ENCODE measurements at places on chromosomes 12 and 14. TPM values are rescaled to one million over a fixed set of nuclear protein-coding genes. Genes with fewer than 3 reads are reported as not detected.
A peak's percentile ranks its signal among the peaks of the same experiment; 100 is the strongest.

MYF6 gene
- not detected for polyA plus RNA-seq

FBLN5 gene
- polyA plus RNA-seq: 64.7 TPM

SERPINA1 gene
- 662 TPM for polyA plus RNA-seq

GPRC5D gene
- polyA plus RNA-seq: 0.30 TPM

CAPZA3 gene
- polyA plus RNA-seq: not detected

ANKRD33 gene
- 0.50 TPM for polyA plus RNA-seq

CLEC6A gene
- 2.0 TPM for polyA plus RNA-seq

SERPINA12 gene
- not detected for polyA plus RNA-seq

ZDHHC22 gene
- 0.02 TPM for polyA plus RNA-seq

TSPAN19 gene
- 21.5 TPM for polyA plus RNA-seq

MAGOHB gene
- 19.3 TPM for polyA plus RNA-seq

DNA sequence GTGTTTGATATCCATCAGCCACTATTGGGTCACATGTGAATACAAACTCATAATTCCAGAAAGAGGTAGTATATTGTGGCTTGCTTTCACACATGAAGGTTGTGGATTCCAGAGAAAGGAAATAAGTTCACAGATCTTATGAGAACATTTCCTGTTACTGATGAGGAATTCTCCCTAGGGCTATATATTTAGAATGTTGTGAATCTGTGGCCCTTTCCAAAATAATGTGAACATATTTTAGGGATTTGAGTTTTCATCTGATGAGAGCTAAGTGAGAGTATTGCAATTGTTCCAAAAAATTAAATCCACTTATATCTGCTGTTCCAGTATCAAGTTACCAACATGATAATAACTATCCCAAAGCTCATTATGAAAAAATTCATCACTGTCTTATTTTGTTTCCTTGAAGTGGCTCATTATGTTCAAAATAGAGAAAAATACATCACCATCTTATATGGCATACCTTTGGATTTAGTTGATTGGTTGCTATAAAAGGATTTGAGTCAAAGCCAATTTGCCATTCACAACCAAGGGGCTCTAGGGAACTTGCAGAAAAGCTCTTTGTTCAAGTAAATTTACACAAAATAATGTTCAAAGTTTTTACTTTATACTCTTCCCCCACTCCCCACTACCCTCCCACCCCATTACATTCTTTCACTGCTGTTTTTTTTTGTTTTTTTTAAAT lies 76.3 kb downstream of the MYRFL start:
- H3K36me3 ChIP-seq: no peaks in the 10 kb centered on the region
- DNase-seq: no peak
- peaks cover 12% of the 10 kb centered on the region for H3K4me1 ChIP-seq
- H3K4me3 ChIP-seq: no peak overlapping the region

DNA sequence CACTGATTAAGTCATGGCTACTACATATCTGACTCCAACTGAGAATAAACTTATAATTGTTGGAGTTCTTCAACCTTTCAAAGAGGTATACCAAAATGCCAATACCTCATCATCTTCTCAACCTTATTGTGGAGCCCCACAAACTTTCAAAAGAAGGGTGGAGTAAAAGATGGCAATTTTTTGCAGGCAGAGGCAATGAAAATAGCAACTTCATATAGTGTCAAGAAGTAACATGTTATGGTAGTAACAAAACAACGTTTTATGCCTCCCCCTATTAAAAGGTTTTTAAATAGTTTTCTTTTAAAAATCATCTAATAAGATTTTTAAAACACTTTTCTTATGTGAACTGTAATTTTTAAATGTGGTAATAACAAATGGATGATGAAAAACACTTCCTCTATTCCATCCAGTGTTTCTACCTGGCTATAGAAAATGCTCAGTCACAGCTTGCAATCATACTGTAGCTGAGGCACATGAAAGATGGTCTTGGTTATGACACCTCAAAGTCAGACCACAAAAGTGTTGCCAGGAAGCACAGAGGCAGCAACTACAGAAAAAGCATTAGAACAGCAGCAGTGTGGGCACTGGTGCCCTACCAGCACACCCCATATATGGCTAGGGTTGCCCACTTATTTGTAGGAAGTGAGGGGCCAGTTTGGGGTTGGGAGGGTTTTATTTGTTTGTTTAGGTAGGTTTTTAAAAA lies 7.0 kb downstream of the PPP1R12A start:
- no peak for DNase-seq
- H3K27me3 ChIP-seq: no peaks in the 10 kb centered on the region
- no peaks in the 10 kb centered on the region for H3K36me3 ChIP-seq
- no peak overlapping the region for H3K4me3 ChIP-seq
- no peak overlapping the region for H3K27ac ChIP-seq

DNA sequence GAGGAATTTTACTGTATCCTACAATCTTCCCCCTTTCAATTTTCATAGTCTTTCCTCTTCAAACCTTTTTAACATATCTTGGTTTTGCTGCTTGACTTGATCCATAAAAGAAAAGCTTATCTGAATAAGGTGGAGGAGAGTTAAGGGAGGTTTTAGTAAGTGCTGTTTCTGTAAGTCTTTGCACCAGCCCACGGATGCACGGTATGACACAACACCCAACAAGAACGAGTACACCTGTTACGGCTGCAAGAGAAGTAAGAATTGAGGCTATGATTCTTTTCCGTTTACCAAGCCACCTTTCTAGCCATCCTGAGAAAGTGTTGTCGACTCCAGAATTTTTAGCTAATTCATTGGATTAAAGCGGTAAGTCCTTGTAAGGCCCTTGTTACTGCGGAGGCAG lies 26.1 kb upstream of the CPNE8 start:
- no peaks in the 10 kb centered on the region for H3K27me3 ChIP-seq
- no peak for DNase-seq
- H3K4me3 ChIP-seq: no peak overlapping the region

DNA sequence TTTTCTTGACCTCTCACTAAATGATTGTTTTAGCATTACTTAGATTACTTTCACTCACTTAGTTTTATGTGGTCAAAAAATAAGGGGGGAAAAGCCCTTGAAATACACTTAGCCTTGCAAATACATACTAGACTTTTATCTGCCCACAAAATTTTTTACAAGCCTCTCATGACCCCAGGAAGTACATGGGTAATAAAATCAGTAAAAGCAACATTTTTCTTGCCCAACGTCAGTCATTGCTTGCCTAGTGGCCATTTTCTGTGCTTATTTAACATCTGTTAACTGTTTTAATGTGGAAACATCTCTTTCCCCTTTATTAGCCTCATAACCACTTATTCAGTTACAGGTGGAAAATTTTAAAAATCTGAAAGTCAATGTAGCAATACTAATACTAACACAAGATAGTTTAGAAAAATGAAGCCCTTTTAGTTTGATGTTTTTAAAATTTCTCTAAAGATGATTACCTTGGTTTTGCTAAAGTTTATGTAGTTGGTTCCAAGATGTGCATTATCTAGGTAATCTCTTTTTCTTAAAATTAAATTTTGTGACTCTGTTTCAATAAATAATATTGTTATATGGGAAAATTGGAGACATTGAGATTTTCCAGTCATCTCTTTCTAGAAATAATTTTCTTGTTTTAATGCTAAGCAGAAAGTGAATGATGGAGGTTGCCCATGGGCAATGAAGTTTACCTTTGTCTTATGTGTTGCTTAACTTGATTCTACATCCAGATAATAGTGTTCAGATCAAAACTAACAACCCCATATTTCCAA lies 175.5 kb downstream of the TMTC2 start:
- H3K36me3 ChIP-seq: no peaks in the 10 kb centered on the region
- H3K4me3 ChIP-seq: no peak overlapping the region
- no peaks in the 10 kb centered on the region for H3K27me3 ChIP-seq
- no peak for DNase-seq
- H3K27ac ChIP-seq: no peak overlapping the region

- no peaks in the 10 kb centered on the region for H3K27me3 ChIP-seq
- no peak for DNase-seq
- H3K27ac ChIP-seq: no peak overlapping the region
- no peaks in the 10 kb centered on the region for H3K36me3 ChIP-seq
- no peak overlapping the region for H3K4me3 ChIP-seq
Observed at GRCh38 chr12:98228683-98229539, 286.5 kb upstream of the TMPO start.

DNA sequence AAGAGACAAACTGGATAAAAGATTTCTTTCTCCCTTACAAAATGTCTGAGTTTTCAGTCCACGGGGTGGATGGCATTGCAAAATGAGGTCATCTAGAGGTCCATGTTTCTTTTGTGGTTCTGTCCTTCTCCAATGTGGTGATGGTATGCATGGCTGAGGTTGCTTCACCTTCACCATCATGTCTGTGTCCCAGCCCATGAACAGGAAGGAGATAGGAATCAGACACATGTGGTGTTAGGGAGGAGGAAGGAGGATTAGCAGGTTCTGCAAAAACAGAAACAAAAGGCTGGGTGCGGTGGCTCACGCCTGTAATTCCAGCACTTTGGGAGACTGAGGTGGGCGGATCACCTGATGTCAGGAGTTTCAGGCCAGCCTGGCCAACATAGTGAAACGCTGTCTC lies 11.0 kb upstream of the AEBP2 start:
- DNase-seq: no peak
- no peak overlapping the region for H3K27ac ChIP-seq
- no peaks in the 10 kb centered on the region for H3K36me3 ChIP-seq
- H3K4me3 ChIP-seq: no peak overlapping the region

GRCh38 chr12:45666396-45666795 lies 63.1 kb upstream of the ARID2 start:
- H3K27ac ChIP-seq: no peak overlapping the region
- no peaks in the 10 kb centered on the region for H3K27me3 ChIP-seq
- no peak for DNase-seq
- H3K4me3 ChIP-seq: no peak overlapping the region
- no peaks in the 10 kb centered on the region for H3K4me1 ChIP-seq

DNA sequence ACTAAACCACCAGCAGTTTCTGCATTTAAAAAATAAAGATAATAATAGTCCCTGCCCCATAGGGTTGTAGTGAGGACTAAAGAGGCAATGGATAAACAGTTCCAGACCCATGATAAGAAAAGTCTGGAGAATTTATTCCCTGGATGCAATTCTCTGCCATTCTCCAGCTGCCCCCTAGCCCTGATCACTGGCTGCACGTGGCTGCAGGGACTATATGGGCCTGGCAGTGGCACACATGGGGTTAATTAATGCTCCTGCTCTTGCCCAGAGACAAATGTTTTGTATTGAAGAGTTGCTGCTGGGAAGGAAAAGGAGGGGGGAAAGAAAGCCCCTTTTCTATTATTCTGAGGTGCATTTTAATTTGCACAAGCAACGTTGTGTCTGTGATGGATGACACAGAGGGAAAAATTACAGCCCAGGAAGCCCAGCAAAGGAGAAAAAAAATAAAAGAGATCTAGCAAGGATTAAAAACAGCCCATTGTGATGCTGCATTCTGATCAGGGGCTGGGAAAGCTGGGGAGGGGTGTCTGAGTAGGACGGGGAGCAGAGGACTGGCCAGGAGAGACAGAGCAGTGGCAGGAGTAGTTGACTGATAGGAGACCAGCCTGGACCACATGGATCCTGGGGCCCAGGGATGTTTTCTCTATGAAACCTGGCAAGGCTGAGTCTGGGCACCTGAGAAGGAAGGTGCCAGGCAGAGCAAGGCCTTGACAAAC lies 149.3 kb downstream of the ESRRB start:
- no peak overlapping the region for H3K27ac ChIP-seq
- H3K36me3 ChIP-seq: no peaks in the 10 kb centered on the region
- no peaks in the 10 kb centered on the region for H3K4me1 ChIP-seq
- DNase-seq: no peak
- no peaks in the 10 kb centered on the region for H3K27me3 ChIP-seq

- H3K27me3 ChIP-seq: no peaks in the 10 kb centered on the region
- DNase-seq: no peak
- H3K4me1 ChIP-seq: no peaks in the 10 kb centered on the region
- no peak overlapping the region for H3K27ac ChIP-seq
Observed at GRCh38 chr12:5872745-5873144, 72.3 kb downstream of the ANO2 start.

DNA sequence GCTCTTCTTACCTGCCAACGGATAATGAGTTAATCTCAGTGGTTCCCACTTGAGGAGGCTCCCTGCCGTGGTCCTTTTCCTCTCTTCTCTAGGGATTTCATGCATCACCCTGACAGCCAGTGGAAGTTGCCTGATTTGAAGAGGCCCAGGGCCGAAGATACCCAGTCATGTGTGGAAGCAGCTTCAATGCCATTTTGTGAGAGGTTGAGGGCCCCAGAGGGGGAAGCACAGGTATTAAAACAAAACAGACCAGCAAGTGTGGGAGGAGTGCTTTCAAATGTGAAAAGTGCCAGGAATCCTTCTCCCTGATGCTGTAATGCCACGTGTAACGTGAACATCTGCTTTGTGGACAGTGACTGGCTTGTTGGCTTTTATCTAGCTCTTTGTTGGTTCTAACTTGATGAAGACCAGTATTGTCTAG lies 1.5 kb downstream of the TCP11L2 start:
- DNase-seq: no peak
- H3K27ac ChIP-seq: peak overlapping the region; percentile 75
- peaks cover 16% of the 10 kb centered on the region for H3K4me1 ChIP-seq

GRCh38 chr12:132085291-132085635 lies 58.9 kb downstream of the DDX51 start:
- H3K4me1 ChIP-seq: peaks cover 6% of the 10 kb centered on the region
- peak overlapping the region; percentile 27 for H3K27ac ChIP-seq
- peaks cover 2% of the 10 kb centered on the region for H3K36me3 ChIP-seq
- H3K27me3 ChIP-seq: no peaks in the 10 kb centered on the region

DNA sequence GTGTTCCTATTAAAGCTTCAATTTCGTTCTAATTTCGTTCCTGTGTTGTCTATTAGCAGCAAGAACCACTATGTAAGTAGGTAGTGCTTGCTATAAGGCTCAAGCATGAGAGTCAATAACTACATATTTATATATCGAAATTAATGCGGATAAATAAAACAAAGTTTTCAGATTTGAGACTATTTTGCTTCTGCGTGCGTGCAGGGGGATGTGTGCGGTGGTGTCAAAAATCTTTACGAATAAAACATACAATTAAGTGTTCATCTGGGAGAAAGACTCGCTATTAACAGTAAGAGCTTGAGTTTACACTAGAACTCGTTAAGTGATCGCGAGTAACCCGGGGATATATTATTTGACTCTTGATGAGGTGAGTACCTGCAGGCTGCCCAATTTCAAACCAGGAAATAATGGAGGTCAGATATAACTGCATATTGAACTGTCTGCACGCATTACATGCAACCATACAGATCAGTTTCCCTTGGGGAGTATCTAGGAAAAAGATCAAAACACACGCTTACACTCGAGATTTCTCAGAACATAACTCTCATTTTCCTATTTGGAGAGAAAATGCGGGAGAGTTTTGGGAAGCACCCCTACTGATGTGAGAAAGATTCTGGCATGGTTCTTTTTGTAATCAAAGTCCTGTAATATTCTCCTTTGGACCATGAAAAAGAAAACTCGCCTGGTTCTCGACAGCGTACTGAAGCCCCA lies 813 bp downstream of the TWF1 start:
- peaks cover 8% of the 10 kb centered on the region for H3K36me3 ChIP-seq
- no peak for DNase-seq
- H3K4me3 ChIP-seq: peak overlapping the region; percentile 99
- H3K27me3 ChIP-seq: no peaks in the 10 kb centered on the region

DNA sequence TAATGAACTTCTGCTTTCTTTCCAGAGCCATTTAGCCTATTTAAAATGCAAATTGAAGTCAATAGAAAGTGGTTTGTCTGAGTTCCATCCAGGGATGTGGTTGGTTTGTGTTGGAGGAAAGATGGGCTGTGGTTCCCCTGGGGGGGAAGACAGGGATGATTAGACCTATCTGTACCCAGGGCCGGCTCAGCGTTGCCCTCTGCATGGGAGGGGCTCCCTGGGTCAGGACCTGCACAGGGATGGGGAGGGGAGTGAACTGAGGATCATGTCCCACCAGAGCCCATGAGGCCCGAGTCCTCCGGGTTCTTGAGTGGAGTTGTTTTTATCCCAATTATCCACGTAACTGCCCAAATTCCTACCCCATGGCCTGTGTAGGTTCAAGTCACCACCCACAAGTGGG lies 76.9 kb upstream of the SFSWAP start:
- H3K27ac ChIP-seq: no peak overlapping the region
- H3K27me3 ChIP-seq: peaks cover 9% of the 10 kb centered on the region
- no peak for DNase-seq
- H3K36me3 ChIP-seq: no peaks in the 10 kb centered on the region
